Amniotic epithelial cell (primary cell): ENCODE measurements at places on chromosomes 5 and 9.

GRCh38 chr5:165393839-165394238 lies 1888.4 kb downstream of the MAT2B start:
- no peak for DNase-seq

DNA sequence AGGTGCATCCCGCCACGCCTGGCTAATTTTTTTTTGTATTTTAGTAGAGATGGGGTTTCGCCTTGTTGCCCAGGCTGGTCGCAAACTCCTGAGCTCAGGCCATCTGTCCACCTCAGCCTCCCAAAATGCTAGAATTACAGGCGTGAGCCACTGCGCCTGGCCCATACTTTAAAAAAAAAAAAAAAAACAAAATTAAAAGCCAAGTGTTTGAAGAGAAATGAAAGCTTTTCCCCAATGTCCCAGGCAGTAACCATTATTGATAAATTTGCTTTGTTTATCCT lies 9.5 kb downstream of the PRRC2B start:
- DNase-seq: no peak

GRCh38 chr9:108439947-108440346 lies 415.8 kb downstream of the ACTL7B start:
- peak; percentile 86 for DNase-seq

- no peak for DNase-seq
Measured at GRCh38 chr5:157279605-157280239, 13.8 kb downstream of the CYFIP2 start.

GRCh38 chr5:154696891-154697290 lies 58.3 kb upstream of the LARP1 start:
- no peak for DNase-seq

DNA sequence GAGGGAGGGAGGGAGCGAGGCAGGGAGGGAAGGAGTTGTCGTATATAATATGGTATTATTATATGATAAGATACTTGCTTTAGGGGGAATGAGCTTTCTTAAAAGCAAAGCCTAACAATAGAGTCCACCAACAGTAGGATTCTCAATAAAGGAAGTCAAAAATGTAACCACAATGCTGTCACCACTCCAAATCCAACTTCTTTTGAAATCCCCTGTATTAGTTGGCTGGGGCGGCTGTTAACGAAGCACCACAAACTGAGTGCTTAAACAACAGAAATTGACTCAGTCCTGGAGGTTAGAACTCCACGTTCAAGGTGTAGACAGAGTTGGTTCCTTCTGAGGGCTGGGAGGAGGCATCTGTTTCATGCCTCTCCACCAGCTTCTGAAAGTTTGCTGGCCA lies 23.1 kb downstream of the GAS1 start:
- no peak for DNase-seq

DNA sequence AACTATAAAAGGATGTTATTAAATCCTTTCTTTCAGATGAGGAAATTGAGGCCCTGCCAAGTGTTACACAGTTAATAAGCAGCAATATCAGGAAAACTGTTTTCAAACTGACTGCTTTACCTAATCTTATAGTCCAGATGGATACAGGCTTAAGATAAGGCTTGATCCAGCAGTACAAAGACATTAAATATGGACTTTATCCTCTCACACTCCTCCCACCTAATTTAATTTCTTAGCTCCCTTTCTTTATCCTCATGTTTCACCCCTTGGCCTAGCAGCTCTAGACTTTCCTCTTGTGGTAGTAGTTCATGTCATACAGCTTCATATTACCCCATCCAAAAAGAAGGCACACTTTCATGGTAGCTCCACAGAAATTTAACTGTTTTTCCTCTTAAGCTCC lies 164.5 kb downstream of the BAAT start:
- DNase-seq: no peak

DNA sequence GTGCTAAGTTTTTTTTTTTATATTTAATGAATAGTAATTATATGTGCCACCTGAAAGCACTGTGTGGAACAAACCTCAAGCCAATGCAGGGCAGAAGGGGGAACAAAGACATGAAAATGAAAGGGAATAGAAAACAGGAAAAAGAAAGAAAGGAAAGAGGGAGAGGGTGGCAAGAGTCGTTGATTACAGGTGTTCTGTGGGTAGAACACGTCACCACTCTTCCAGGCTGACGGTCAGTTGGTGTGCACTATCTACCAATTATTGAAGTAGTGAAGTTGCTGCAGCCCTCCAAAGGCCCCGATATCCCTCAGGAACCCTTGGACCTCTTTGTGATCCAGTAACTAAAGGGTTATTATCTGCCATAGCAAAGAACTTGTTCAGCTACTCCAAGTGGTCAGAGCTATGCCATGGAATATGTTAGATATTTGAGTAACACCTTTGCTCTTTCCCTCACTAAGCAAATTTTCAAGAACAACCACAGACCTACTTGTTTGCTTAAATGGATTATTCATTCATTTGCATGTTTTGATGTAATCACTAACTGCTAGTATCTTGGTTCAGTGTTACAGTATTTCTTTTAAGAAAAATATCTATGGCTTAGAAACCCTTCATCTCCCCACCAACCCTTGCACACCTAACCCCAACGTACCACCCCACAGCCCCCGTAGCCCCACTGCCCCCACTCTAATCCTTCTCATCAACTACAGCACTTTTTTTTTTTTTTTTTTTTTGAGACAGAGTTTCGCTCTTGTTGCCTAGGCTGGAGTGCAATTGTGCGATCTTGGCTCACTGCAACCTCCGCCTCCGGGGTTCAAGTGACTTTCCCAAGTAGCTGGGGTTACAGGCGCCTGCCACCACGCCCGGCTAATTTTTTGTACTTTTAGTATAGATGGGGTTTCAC lies 31.3 kb downstream of the FYB1 start:
- no peak for DNase-seq

DNA sequence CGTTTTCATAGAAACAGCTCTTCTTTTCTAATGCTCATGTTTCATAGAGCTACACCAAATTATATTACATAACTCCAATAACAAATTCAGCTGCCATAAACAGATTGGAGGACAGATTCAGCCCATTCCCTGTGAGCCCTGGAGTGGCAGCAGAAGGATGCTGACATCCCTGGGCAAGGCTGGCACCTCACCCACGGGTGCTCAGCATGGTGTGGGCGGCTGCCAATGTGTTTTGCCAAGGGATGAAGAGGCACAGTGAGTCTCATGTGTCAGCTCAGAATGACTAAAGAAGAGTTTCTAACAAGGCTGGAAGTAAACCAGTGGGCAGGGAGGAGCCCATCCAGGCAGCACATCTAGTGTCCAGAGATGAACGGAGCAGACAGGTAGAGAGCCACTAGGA lies 127.1 kb upstream of the ICE1 start:
- DNase-seq: no peak

GRCh38 chr5:43920422-43920821 lies 317.4 kb downstream of the NNT start:
- no peak for DNase-seq

GRCh38 chr9:126375386-126375785 lies 48.8 kb downstream of the MVB12B start:
- no peak for DNase-seq

DNA sequence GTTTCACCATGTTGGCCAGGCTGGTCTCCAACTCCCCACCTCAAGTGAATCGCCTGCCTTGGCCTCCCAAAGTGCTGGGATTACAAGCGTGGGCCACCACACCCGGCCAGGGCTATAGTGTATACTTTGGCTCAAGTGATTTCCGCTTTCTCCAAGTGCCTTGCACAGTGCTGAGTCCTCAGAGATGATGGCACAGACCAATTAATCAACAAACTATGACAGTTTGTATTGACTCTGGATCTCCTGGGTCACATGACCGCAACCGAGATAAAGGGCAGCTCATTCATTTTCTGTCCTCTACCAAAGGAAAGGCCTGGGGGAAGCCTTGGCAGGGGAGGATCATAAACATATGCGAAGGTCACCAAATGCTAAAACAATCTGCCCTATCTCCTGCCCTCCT lies 11.4 kb upstream of the LARP1 start:
- no peak for DNase-seq

DNA sequence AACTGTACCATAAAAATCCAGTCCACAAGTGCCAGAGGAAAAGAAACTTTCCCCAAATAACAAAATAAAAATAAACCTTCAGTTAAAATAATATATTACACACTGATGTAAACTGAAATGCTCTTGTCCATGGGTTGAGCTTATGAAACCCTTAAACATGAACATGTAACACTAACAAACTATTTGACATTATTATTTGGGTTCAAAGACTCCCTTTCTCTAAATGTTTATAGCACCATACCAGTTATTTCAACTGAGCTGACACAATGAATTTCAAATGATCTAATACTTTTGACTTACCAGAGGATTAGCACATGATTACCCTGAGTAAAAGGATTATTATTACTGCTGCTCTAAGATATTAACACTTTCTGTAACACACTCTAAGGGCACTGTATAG lies 251.1 kb downstream of the BNC2 start:
- DNase-seq: no peak

DNA sequence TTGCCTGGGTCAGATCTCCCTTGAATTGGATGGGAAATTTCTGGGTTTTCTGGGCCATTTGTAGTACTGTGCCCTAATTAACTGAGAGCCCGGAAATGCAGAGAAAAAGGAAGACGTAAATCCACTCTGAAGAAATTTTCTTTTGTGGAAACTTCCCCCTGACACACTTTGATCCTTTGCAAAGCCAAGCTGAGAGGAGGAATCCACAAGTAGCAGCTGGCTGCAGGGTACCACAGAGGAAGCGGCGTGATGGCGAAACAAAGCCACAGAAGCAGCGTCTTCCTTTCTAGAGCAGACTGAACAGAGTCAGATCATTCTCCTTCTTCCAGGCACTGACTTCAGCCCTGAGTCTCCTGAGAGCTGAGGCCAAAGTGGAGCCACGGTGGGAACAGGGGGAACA lies 47.1 kb upstream of the ZNF354A start:
- no peak for DNase-seq

DNA sequence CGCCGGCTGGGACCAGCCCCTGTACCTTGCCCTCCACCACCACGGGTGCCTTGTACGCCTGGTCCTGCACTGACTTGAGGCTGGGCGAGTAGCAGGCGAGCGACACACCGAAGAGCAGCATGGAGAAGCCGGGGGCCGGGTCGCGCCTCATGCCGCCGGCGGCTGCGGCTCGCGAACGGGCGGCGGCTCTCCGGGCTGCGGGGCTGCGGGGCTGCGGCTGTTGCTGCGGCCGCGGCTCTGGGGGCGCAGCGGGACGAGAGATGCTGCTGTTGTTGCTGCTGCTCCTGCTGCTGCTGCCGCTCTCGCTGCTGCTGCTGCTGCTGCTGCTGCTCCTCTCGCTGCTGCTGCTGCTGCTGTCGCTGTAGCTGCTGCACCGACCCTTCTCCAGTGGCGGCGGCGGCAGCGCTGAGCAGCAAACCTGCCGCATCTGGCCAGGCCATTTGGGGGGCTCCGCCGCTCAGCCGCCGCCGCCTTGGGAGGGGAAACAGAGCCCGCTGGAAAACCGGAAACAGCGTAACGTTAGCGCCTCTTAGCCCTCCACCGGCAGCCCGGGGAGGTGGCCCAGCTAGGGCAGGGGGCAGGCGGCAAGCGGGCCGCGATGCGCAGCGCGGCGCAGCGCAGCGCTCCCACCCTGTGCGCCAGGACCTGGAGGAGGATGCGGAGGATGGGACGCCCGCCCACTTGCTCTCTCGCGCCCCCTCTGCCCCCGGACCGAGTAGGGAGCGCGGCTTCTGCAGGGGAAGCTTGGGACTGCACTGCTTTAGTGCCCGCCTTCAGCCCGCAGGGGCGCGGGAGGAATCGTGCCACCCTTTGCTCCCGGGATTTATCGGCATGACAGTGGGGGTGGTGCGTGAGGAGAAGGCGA lies at the start of gene NRG2:
NRG2 (minus strand) TSS at position 657 of the 865 bp plus-strand sequence.
- DNase-seq: no peak

GRCh38 chr9:87112656-87113055 lies 165.3 kb upstream of the GAS1 start:
- peak; percentile 83 for DNase-seq

DNA sequence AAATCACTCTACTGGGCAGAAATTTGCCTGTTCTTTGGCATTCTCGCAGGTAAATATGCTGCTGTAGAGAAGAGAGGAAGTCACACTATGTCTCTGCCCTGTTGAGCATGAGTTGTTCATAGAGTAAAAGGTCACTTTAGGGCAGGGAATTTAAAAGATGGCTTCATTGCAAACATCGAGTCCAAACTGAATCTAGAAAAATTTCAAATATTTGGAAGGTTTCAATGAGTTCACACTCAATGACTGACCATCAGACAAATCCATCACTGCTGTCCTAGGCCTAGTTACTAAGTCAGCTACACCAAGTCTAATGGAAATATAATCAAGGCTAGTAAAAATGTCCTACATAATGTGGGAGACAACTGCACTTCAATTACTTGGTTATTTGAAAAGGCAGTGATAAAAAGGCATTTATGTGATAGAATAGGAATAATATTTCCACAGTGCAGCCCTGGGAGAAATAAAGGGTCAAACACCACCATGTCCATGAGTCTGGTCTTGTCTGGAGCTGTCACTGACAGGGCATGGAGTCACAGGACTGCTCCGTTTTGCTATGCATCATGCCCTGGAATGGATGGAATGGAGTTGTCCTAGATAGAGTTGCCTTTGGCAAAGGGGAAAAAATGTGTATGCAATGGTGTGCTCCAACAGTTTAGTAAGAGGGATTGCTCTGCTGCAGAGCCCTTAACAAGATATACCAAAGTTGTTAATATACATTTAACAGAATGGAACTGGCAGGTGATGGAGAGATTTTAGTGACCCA lies 218.5 kb upstream of the DAPK1 start:
- DNase-seq: peak; percentile 67

GRCh38 chr9:85662573-85662972 lies 79.2 kb downstream of the AGTPBP1 start:
- no peak for DNase-seq

DNA sequence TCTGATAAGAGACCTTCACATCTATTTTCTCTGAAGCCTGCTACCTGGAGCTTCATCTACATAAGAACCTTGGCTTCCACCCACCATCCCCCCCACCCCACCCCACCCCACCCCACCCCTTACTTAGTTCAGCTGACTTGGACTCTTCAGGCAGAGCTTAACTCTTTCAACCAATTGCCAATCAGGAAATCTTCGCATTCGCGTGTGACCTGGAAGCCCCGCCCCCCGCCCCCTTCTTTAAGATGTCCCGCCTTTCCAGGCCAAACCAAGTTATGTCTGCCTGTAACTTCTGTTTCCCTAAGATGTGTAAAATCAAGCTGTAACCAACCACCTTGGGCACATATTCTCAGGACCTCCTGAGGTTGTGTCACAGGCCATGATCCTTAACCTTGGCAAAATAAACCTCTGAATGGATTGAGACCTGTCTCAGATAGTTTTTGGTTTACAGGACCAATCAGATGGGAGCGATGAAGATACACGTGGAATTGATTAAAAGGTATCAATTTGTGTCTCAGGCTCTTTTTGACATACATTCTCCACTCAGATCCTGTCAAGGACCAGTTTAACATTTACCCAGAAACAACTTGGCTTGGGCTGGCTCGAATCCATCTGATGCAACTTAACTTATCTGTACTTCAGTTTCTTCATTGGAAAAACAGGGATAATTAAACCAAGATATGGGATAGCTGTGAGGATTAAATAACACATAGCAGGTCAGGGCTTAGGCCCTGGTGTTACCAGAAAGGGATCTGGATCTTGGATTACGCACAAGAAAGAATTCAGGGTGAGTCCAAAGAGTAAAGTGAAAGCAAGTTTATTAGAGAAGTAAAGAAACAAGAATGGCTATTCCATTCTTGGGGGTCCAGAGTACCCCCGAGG lies 43.6 kb downstream of the GALNT12 start:
- DNase-seq: peak; percentile 67

GRCh38 chr5:55502759-55503158 lies 32.0 kb downstream of the PLPP1 start:
- no peak for DNase-seq

- no peak for DNase-seq
Measured at GRCh38 chr5:40962207-40962955, 53.1 kb downstream of the C7 start.

GRCh38 chr5:137233726-137234125 lies 265.4 kb downstream of the SPOCK1 start:
- no peak for DNase-seq

GRCh38 chr5:59125011-59125961 lies 542.4 kb downstream of the RAB3C start:
- DNase-seq: peak; percentile 72
